ENCODE measurements at places on chromosomes 11 and 22.

- no peak for DNase-seq
Measured at GRCh38 chr11:112265659-112266409, 5.2 kb upstream of the PLET1 start.

DNA sequence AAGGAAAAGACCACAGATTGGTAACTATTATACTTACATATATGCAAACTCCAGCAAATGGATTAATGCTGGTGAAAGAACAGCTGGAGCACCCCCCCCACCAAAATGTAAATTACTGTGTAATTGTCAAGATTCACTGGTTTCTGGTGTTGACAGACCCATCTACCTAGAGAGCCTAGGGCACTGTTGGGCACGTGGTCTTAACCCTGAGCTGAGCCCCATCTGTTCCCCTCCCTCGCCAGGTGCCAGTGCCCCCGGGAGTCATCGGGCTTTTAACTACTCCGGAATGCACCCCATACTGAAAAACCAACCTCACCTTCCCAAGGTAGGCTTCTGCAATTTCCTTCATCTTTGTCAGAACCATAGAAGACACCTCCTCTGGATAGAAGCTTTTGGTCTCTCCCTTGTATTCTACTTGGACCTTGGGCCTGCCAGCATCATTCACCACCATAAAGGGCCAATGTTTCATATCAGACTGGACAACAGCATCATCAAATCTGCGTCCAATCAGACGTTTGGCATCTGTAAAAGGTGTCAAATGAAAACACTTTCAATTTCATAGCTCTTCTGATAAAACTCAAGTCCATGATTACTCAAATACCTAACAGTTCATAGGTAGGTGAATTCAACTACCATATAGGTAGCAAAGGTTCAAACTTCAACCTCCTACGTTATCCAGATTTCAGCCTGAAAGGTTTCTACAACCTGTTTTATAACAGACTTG, 1.5 kb downstream of the HSPA8 start:
- DNase-seq, result no peak

GRCh38 chr22:32322986-32323385, 34.7 kb upstream of the RFPL3 start:
- DNase-seq, result no peak

- no peak for DNase-seq
Measured at GRCh38 chr11:87275176-87275575, 237.4 kb downstream of the TMEM135 start.

GRCh38 chr22:24325105-24325757, 54.6 kb downstream of the SPECC1L start:
- peak; percentile 78 for DNase-seq

DNA sequence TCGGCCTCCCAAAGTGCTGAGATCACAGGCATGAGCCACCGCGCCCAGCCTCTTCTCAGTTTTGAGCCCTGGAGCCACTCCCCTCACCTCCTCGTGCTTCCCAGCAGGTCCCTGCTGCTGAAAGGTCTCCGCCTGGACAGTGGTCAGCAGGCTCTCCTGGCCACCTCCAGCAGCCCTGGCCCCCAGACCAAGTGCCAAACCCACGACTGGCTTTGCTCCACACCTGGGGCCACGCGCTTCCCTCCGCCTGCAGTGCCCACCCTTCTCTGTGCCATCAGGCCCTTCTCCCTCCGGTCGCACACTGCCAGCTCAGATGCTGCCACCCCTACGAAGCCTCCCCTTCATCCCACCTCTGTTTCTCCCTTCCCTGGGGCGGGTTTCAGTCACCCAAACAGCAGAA, 12.8 kb downstream of the FRMD8 start:
- no peak for DNase-seq

- peak; percentile 9 for DNase-seq
Measured at GRCh38 chr11:7444091-7444981, 41.0 kb upstream of the OLFML1 start.

- no peak for DNase-seq
Measured at GRCh38 chr11:63491636-63492372, 837 bp upstream of the PLAAT5 start.

DNA sequence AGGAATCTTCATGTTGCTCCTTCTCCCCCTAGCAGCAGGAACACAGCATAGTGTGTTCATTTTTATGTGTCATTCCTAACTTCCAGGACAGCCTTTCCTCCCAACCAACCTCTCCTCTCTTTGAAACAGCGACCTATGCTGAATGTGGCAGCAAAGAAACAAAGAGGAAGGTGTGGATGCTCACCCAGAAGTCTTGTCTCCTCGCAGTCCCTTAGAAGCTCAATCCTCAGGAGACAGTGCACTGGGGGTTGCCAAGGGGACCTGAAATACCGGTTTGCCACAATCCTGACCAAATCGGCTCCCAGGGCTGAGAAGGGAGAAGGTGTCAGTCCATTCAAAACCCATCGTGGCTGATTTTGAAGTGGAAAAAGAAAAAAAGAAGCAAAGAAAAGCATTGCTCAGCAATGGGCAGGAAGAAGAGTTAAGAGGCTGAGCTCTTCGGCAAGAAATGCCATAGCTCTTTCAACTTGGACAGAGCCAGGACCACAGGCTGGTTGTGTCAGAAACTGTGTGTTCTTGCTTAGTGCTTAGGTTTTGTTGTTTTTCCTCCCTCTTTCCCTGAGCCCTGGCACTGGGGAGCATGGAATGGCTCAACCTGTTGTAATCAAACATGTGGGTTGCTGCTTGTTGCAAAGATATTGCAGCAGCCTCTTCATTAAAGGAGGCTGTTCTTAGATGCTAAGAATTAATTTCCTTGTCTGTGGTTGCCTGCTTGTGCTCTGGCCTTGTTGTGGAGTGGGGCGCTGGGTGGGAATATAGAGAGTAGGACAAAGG, 30.4 kb upstream of the TENM4 start:
- DNase-seq, result no peak

DNA sequence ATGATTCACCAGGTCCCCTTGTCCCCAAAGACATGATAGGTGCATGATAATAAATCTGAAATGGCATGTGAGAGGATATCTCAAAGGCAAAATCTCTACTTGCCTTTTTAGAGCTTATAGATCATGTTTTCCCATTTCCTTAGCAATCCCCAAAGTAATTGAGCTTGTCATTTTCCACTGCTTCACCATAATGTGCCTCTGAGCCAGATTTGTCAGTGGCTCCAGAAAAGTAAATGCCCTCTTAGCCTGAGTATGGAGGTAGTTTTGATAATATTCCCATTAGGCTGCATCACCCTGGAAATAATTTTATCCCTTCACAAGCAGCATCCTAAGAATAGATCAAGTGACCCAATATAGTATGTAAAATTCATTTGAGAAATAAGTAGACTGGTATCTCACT, 36.7 kb upstream of the ADSL start:
- no peak for DNase-seq

DNA sequence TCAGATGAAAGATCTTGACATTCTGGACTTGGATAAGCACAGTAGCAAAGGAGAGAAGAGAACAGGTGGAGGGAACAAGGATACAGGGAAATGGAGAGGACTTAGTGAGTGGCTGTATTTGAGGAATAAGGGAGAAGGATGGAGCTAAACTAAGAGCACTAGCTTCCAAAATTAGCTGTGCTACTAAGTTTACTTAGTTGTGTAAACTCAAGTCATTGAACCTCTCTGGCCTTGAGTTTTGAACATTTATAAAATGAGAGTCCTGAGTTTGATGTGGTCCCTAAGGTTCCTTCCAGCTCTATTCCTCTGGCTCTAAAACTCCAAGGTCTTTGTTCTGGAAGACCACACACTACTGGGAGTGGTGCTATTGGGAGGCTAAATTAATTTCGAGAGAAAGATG, 100.7 kb downstream of the TRIM44 start:
- DNase-seq, result no peak

GRCh38 chr22:42931421-42932196, 74.5 kb upstream of the ARFGAP3 start:
- no peak for DNase-seq

DNA sequence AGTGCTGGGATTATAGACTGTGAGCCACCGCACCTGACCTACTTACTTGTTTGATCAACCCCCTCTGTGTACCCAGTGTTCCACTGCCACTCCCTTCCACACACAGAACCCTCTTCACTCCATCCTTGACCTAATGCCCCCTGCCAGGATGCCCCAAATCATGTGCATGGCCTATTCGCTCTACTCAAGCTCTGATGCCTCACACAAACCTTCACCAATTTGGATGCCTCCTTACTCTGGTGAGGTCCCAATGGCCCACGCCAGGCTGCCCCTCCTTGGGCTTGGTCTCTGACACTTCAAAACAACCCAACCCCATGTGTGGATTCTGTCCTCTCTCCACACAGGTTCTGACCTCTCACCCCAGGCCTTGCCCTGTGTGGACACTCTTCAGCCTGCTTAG, 9.4 kb upstream of the PSMC3 start:
- no peak for DNase-seq

DNA sequence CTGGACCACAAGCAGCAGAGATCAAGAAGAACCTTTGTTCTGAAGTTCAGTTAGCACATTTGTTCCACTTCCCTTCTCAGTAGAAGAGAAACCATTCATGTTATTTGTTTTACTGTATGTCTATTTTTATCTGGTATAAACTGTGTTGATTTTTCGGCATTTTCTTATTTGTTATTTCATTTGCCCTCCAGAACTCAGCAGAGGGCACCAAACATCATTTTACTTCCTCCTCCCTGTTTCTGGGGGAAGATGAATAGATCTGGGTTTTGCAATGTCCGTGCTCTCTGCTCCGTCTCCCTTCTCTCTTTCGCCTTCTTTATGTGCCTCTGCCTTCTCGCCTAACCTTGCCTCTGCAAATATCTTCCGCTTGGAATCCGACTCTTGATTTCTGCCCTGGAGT, 366.9 kb downstream of the NTM start:
- DNase-seq, result no peak

GRCh38 chr11:34303028-34303570, 54.7 kb downstream of the ABTB2 start:
- DNase-seq, result no peak

GRCh38 chr22:22886546-22886945, 1.1 kb upstream of the IGLL5 start:
- no peak for DNase-seq

DNA sequence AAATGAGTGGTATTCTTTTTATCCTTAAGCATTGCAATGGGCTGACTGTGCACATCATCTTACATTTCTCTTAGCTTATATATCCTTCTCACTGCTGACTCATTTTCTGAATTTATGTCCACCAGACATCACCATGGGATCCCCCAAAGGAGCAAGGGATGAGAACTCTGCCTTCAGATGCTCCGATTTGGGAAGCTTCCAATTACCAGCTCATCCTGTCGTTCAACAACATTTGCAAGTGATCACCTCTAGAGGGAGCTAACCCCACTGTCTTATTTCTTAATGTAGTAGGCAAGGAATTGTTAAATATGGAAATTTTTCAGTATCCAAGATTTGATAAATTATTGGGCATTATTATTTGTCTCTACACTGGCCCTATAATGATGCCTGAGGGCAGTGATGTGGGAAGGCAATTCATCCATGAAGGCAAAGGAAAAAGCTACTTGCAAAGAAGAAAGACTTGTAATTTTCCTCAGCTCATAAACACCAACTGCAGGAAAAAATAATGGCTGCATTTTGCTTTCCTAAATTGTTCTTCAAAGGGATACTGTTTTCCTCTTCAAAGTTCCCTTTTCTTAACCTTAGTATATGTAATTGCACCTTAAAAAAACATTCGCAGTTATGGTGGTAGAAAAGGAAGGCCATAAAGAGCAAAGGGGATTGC, 102.4 kb upstream of the FSHB start:
- peak; percentile 83 for DNase-seq

- DNase-seq, result peak; percentile 31
Measured at GRCh38 chr22:27879923-27880322, 39.1 kb downstream of the PITPNB start.

- no peak for DNase-seq
Measured at GRCh38 chr11:115267238-115267781, 236.9 kb downstream of the CADM1 start.

DNA sequence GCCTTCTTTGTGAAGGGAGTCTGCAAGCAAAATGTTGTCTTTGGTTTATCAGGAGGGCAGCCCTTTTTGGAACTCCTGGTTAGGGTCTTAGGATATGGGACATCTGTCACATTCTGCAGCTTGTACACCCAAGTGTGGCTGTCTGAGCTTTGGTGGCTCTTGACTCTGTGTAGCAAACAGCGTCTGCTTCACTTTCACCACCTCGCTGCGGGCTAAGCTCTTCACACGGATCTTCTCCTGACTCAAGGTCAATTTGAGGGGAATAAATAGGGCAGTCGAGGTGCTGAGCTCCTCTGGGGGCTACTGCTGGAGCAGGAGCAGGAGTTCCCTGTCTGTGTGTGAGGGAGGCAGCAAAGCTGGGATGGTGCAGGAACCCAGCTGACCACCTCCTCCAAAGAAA, 10.6 kb downstream of the MICAL2 start:
- no peak for DNase-seq

DNA sequence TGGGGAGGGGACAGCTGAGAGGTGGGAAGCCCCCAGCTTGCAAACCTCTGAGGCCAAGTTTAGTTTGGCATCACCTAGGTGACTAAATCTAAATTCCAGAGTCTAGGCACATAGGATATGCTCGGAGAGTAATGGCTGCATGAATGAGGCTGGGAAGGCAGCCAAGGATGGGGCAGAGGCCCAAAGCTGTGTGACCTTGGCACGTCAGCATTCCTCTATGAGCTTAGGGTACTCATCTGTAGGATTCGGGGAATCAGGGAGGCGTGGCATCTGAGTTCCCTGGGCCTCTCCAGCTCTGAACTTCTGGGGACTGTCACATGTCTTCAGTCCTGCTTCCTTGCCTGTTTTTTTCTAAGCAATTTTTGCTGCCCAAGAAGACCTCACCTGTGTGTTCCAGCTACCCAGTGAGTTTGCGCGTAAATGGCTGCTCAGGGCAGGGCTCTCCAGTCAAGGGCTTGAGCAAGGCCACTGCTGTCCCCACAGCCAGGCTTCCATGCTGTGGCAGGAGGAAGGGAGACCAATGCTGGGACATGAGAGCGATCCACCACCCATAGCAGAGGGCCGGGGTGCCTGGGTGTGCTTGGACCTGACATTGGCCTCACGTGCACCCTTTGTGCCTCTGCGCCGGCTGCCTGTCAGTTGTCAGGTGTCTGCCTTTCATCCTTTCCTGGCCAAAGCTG, 13.9 kb downstream of the DAGLA start:
- no peak for DNase-seq

- no peak for DNase-seq
Measured at GRCh38 chr22:20761536-20761935, 12.4 kb upstream of the SERPIND1 start.

DNA sequence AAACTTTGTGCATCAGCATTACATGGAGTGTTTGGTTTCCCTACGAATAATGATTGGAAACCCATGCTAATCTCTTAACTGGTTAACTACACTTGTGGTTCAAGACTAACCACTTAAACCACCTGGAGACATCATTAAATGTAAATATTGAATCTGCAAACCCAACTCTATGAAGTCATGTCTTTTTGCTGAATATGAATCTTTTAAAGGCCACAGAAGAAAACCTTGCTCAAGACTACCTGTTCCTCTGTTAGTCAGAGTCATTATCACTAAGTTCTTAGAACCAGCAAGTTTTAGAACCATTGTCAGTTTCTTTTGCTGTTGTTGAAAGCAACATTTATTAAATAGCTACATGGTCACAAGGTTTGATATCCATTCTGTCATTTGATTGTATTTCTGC, 70.7 kb downstream of the SIK2 start:
- no peak for DNase-seq

All from stromal cell of bone marrow (primary cell).